ENCODE measurements at places on chromosomes 2 and 18.

DNA sequence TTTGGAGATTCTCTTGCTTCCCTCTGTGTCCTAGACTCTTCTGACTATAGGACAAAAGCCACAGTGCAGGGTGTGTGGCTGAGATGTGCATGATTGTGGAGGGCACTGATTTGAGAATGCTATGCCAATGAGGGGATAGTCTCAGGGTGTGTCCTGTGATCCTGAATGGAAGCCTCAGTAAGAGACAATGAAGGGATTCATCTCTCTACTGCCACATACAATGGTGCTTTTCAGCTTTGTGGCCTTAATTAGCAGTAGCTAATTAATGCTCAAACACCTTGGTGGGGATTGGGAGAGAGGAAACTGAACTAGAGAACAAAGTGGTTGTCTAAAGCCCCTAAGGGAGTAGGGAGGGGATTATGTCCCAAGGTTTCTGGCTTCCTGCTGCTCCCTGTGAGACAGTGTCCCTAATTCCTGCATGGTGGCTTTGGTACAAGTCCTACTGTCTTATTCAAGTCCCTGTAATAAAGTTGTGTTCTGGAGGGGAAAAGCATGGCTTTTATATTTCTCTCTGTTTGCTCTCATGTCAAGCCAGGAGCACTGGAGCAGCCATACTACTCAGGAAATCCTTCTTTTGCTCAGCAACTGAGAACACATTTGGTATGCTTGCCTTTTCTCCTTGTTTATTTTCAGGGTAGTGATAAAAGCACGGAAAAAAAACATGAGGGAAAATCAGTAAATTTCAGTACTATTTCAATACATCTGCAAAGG is 415.2 kb upstream of the TCF4 start:
- no peak for DNase-seq

DNA sequence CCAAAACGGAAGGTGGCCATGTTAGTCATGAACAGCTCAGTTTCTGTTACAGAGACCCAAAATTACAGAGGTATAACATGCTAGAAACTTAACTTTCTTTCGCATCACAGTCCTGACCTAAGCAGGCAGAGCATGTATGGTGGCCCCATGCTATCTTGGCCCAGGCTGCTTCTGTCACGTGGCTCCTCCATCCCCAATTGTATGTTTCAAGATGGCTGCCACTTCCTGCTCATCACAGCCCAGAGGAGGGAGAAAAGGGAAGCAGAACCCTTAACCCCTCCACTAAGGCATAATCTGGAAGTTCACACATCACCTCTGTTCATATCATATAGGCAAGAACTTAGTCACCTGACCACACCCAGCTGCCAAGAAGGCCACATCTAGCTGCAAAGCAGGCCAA is 28.7 kb downstream of the CDK15 start:
- no peak for DNase-seq

- no peak for DNase-seq
Measured at GRCh38 chr2:7237466-7237865, 320.3 kb downstream of the RNF144A start.

GRCh38 chr18:43863180-43863579 is 585.9 kb upstream of the SYT4 start:
- no peak for DNase-seq

DNA sequence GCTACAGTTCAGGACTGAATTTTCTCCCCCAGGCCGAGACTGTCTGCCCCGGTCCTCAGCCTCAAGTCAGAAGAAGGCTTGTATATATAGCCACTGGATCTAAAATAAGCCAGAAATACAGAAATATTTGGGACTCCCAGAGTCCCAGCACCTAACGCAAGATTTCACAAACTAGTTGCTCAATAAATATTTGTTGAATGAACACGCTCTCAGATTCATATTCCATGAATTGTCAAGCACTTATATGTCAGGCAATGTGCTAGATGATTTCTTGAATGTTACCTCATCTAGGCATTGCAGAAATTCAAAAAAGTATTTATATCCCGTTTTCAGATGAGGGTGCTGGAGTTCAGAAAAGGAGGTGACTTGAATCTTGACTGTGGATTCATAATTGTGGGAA is 163.7 kb upstream of the KLHL29 start:
- no peak for DNase-seq

GRCh38 chr2:1893856-1894255 is 149.5 kb upstream of the PXDN start:
- DNase-seq: no peak

All from breast epithelium (tissue), 4 donors.